Activated CD8-positive, alpha-beta memory T cell treated with anti-CD3 and anti-CD28 coated beads, Interleukin-2, amount 50 U/mL, for 48 hours (primary cell): ENCODE measurements at places on chromosomes 13 and 19.

- no peak for DNase-seq
These were observed 1.6 kb downstream of the PRR36 start for GRCh38 chr19:7872306-7873204.

GRCh38 chr13:32409001-32409313 is 19.0 kb downstream of the N4BP2L1 start:
- no peak for DNase-seq

DNA sequence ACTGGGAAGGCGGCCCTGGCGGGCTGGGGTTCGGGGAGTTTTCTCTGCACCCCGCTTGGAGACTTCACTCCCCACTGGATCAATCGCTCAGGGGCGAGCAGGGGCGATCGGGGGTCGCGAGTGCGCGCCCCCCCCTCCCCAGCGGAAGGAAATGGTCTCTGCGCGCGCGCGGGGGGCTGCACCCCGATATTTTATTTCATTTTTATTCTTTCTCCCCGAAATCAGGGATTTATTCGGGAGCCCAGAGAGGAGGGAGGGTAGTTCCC is 421 bp downstream of the ARID3A start:
- no peak for DNase-seq

DNA sequence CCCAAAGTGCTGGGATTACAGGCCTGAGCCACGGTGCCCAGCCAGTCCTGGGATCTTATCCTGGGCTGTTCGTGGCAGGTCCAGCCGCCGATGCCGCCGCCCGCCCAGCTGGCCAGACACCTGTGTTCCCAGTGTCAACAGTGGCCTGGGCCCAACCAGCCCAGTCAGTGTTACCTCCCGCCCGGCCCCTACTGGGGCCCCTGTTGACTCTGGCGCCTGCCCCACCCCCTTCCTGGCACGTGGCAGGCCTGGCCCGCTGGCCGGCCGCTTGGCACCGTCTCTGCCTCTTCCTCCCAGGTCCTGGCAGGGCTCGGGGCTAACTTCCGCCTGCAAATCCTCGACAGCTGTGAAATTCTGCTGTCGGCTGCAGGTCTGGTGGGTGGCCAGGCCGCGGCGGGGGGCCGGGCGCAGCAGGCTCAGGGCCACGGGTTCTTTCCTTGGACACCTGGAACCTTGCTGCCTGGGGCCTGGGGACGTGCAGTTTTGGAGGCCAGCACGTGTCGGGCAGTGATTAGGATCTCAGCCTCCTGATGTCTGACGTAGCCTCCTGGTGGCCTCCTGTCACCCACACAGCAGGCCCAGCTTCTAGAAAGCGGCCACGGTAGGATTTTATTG is 9.1 kb downstream of the ARID3A start:
- no peak for DNase-seq

DNA sequence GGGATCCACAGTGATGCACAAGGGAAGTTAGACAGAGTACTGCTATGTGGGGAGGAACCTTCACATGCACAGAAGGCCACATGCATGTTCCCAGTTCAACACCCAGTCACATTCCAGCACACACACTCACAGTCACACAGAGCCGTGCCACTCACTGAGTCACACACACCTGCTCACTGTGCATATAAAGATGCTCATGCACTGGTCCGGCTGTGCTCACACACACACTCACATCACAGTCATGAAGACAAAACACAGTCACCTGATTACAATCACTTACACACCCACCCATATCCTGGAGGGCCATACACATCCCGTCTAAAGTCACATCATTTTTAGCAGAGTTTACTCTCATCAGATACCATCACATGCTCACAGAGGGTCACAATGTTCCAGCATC is 478 bp downstream of the CLC start:
- no peak for DNase-seq

DNA sequence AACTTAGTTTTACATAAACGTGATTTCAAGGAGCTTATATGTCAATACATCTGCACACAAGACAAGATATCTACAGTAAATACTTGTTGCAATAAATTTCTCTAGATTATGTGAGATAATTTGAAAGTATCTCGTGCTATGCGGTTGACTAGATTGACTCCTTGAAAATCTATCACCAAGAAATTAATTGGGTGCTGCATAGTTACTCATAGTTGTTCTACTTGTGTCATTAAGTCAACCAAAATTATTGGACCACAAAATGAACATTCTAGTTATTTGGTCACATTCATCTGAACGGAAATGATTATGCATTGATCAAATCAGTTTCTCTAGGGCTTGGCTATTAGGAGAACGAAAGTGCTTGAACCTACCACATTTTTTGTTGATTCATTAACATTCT is 2291.5 kb downstream of the PCDH9 start:
- DNase-seq, result no peak

GRCh38 chr19:18391509-18392075 is 5.6 kb downstream of the GDF15 start:
- no peak for DNase-seq

DNA sequence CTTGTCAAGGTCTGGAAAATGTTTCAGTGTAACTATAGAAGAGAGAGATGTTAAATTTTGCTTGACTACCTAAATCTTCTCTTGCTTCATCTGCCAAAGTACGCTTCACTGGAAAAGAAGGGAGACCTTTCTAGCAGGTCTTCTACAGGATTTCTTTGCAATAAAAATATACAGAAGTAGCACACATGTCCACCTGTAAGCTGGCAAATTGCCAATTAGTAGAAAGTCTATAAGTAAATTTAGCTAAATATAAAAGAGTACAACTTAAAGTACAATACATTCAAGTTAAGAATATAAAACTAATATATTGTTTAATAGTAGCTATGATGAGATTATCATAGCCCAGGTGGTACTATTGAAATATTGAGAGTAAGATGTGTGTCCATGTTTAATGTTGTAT is 128.5 kb upstream of the EDNRB start:
- DNase-seq, result no peak

GRCh38 chr13:112740502-112741131 is 50.8 kb downstream of the ATP11A start:
- no peak for DNase-seq

DNA sequence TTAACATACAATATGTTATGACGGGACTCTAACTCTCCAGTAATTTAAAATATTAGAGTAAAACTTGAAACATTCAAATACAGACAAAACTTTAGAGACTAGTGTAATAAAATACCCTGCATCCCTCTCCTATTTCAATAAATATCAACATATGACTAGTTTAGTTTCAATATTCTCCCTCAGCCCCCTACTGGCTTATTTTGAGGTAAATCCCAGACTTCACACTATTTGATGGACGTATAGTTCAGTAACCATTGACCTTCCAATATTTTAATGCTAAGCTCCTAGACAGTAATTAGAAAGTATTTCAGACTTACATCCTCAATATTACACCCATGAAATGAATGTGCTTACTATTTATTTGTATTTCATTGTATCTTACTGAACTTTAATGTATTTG is 180.7 kb upstream of the STARD13 start:
- no peak for DNase-seq

DNA sequence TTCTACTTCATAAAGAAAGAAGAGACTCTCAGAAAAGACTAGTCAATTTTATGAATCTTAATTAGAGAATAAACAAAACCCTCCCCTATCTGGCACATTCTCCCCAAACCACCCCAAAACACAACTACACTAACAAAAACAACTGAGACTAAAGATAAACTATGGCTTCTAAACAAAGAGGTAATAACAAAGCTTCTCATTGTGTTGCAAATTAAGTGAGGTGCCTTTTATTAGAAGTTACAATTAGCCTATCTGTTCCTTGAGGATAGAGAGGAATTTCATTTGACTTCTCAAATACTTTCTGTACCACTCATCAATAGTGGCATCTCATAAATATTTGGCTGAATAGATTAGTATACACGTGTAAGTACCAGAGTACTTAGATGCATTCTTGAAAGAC is 1196.2 kb downstream of the PCDH9 start:
- DNase-seq, result no peak

DNA sequence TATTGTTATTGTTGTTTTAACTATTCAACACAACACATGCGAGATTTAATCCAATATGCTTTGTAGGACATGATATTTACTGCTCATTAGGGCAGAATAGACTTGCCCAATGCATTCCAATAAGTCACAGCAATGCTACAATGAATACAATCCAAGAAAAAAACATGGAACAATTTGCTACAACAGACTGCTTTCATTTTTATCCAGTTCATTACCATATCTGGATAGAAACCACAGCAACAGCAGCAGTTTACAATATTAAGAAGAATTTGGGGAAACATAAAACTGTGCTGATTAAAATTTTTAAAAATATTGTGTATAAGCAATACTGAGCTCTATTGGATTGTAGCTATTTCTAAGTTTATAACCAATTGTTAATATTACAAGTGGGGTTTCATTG is 833.0 kb downstream of the DIAPH3 start:
- no peak for DNase-seq

GRCh38 chr13:72246396-72246795 is 379.4 kb upstream of the DACH1 start:
- no peak for DNase-seq

DNA sequence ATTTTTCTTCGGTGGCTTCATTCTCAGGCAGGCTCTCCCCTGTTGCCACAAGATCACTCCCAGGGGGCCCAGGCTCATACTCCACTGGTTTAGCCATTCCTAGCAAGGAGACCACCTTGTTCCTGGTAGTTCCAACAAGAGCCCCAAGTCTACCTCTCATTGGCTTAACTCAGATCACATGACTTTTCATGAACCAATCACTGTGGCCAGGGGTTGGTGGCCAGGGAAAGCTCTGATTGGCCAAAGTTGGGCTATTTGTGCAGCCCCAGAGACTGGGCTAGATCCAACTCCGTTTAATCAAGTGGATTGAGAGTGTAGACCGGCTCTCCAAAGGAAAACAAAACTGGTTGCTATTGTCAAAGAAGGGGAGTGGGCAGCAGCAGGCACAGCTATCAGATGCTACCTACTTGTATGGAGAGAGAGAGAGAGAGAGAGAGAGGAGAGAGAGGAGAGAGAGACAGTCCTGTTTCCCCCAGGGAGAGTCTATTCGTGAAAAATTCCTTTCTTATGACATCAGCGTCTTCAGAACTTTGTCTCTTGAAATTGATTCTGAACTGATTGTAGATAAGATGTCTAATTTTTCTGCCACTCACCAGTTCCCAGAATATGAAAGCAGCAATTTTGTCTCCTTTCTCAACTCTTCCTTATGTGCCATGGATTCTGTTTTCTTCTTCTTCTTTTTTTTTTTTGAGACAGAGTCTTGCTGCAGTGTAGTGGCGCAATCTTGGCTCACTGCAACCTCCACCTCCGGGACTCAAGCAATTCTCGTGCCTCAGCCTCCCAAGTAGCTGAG is 5.9 kb downstream of the CEACAM19 start:
- DNase-seq, result no peak

GRCh38 chr13:90686442-90686841 is 661.0 kb upstream of the MIR17HG start:
- DNase-seq, result no peak

DNA sequence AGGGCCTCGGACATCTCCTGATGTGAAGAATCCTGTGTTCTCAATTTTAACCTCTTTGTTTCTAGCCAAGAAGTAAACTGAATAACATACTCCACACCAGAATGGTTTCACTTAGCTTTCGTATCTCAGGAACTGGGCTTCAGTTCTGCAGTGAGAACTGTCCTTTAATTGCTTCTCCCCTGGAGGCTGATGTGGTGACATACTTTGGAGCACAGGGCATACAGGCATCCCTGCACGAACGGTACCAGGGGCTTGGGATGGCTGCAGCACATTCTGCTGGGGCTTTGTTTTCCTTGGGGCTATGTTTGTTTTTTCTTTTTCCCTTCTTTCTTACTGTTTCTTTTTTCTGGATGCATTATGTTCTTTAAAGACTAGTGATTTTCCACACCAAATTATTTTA is 230.5 kb downstream of the TM9SF2 start:
- no peak for DNase-seq

- no peak for DNase-seq
These were observed 37.7 kb downstream of the LHFPL6 start for GRCh38 chr13:39565036-39565949.

- no peak for DNase-seq
These were observed 180.5 kb downstream of the COL4A1 start for GRCh38 chr13:110126391-110126961.

DNA sequence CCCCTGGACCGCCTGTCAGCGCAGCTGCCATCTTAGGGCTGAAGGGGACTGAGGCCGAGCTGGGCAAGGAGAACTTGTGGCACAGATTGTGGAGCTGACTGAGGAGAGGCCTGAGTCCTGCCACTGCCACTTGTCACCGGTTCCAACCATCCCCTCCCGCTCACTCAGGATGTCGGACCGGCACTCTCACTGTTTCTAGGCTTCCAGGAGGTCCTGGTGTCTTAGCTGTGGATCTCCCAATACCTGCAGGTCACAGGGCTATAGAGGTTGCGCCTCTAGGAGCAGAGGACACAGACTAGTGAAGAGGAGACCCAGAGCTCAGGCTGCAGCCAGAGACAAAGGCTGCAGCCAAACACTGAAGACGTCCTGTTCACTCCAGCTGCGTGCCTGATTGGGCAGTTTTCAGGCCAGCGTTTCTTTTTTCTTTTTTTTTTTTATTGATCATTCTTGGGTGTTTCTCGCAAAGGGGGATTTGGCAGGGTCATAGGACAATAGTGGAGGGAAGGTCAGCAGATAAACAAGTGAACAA is 15.3 kb upstream of the ZNF486 start:
- no peak for DNase-seq

DNA sequence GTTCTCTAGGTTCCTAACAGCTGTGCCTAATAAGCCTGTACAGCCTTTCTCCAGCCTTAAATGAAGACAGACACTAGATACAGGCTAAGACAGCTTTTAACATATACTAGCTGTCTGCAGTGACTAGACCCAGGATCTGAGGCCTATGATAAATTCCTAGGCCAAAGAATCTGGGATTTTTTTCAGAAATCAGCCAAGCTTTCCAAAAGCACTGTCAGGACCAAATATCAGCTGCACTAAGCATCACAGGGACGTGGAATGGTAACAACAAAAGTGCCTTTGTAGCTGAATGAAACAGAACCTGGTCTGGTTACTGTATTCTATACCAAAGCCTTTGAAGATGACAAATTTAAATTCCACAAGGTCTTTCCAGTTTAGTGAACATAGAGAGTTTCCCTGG is 77.9 kb upstream of the DOCK9 start:
- no peak for DNase-seq

DNA sequence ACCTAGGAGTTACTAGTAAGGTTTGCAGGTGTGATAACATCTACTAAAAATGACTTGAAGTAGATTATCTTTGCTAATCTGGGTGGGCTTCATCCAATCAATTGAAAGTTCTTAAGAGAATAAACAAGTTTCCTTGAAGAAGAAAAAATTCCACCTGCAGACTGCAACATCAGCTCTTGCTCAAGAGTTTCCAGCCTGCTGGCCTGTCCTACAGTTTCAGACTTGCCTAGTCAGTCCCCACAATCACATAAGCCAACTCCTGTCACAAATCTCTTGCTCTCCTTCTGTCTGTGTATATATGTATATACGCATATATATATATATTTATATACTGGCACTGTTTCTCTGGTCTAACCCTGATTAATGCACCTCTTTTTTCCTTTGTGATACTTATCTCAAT is 67.3 kb upstream of the ITM2B start:
- DNase-seq, result no peak

GRCh38 chr19:44824761-44825160 is 15.9 kb downstream of the BCAM start:
- DNase-seq, result no peak

- DNase-seq, result no peak
These were observed 3.8 kb upstream of the KCTD12 start for GRCh38 chr13:76890021-76890420.

- peak; percentile 57 for DNase-seq
These were observed 5.3 kb downstream of the CARM1 start for GRCh38 chr19:10876459-10877240.
